HepG2 (cell line): ENCODE measurements at places on chromosomes 5 and 9. TPM values are rescaled to one million over a fixed set of nuclear protein-coding genes. Genes with fewer than 3 reads are reported as not detected.
A peak's percentile ranks its signal among the peaks of the same experiment; 100 is the strongest.

GRCh38 chr9:103281126-103281525 lies 286.0 kb downstream of the CYLC2 start:
- no peak for DNase-seq

DNA sequence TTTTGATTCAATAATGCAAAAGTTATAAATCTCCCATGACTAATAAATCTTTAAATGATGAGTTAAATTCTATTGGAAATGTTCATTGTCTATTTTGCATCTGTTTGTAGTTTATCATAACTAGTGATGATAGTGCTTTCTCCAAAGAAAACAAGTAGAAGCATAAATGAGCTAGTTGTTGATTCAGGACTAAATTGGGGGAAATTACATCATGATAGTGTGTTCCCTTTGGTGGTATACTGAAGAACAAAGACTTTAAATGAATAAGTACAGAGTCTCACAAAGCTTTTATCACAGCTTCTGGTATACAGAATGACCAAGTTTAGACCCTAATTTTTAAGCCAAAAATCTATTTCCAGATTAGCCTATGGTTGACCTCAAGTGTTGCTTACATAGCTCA lies 173.8 kb downstream of the MCTP1 start:
- DNase-seq, result no peak

DNA sequence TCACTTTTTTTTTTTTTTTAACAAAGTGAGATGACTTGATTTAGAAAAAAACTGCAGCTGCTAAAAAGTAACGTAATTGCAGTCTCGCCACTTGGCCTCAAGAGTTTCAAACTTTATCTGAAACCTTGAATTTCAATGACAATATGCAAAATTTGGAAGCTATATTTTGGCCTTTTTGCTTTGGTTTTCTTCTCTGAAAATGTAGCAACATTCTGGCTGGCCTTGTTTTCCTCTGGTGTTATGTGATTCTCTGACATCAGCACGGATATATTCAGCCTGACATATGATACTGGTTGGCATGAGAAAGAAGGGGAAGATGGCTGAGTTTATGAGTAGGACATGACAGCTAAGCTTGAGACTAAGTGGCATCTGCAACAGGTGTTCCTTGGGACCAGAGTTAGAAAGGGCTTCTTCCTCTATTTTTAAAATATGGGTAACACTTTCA lies 136.5 kb downstream of the MEF2C start:
- no peak for DNase-seq

DNA sequence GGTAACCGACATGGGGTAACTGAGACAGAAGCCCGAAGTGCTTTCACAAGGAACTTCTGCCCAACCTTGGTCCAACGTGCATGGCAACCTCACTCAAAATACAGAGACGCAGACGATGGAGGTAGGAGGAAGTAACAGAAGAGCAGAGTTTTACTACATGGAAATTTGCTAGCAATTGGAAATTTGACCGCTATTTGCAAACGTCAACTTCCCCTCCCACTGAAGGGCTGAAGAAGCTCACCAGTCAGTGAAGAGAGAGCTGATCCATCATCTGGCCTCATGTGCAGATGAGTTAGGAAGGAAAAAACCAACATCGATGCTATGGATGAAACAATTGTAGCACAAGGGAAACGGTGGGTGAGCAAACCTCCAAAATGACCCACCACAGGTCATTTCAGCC lies 196.7 kb downstream of the RGS3 start:
- no peak for DNase-seq

DNA sequence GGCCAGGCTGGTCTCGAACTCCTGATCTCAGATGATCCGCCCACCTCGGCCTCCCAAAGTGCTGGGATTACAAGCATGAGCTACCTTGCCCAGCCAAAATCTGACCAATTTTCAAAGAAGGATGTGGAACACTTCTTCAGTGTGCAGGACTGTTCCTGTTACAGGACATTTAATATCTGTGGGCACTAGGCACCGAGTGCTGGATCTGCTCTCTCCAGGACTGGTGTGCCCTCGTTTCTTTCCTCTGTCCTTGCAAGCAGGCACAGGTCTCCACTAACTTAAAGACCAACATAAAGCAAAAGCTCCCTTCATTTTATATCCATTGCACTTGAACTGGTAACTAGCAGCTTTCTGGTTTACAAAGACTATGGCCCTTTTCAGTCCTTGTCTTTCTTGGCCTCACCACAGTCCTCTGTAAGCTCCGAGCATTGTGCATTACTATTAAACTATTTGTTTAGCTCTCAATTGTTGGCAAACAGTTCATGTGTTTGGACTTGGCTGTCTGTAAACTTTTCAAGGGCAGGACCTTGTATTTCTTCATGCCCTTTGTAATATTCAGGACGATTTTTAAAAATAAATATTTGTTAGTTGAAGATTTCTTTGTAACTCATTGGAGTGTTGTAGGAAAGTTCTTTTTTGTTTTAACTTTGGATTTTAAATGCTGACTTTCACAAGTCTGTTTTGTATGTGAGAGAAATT lies 37.3 kb downstream of the ARHGEF28 start:
- peak; percentile 73 for DNase-seq

- DNase-seq, result peak; percentile 30
Observed at GRCh38 chr5:172370648-172371545, 83.4 kb downstream of the SH3PXD2B start.

DNA sequence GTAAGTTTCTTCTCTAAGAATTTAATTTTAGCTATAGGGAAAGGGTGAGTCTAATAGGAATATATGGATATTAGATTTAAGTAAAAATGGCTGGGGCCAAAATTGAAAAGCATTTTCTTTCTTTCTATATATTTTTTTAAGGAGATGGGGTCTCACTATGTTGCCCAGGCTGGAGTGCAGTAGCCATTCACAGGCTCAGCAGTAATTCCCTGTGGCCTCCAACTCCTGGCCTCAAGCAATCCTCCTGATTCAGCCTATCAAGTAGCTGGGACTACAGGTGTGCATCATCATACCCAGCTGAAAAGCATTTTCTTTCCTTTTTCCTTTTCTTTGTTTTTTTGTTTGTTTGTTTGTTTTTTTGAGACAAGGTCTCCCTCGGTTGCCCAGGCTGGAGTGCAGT lies 41.1 kb downstream of the CSNK1A1 start:
- DNase-seq, result no peak

DNA sequence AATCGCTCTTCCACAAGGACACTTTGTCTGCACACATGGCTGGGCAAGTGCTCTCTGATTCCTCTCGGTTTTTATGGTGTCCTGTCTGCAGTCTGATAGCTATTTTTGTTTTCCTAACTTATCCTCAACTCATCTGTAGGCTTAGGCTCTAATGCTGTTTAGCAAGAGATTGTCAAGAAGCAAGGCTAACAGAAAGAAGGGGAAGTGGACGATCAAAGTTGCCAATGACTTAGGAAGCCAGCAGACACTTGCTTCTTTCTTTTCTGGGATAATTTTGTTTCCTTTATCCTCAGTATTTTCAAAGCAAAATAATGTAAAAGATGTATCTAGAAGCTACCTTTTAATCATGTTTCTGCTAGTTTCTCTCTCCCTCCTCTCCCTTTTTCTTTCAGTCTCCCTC lies 130.7 kb downstream of the PRKACG start:
- no peak for DNase-seq

CEP72 gene
- total RNA-seq, result 8.1 and 9.4 TPM in 2 replicates

ADAMTS2 gene
- 0.18 and 0.24 TPM in 2 replicates for total RNA-seq

THBS4 gene
- 0.60 and 0.98 TPM in 2 replicates for total RNA-seq

DNAH5 gene
- total RNA-seq, result 0.03 and 0.09 TPM in 2 replicates

ARHGEF28 gene
- 34.1 and 36.7 TPM in 2 replicates for total RNA-seq

CER1 gene
- not detected in 2 replicates for total RNA-seq
